ENCODE measurements at places on chromosomes 6 and 20. TPM values are rescaled to one million over a fixed set of nuclear protein-coding genes. Genes with fewer than 3 reads are reported as not detected.

- H3K27me3 ChIP-seq, result no peaks in the 10 kb centered on the region
- DNase-seq, result no peak
- no peak overlapping the region for H3K4me3 ChIP-seq
- H3K4me1 ChIP-seq, result no peaks in the 10 kb centered on the region
These were observed 57.8 kb downstream of the PDSS2 start for GRCh38 chr6:107401573-107401972.

Gene CFB
- total RNA-seq, result 1.4 TPM

- no peak overlapping the region for H3K4me3 ChIP-seq
- H3K4me1 ChIP-seq, result no peaks in the 10 kb centered on the region
- no peaks in the 10 kb centered on the region for H3K36me3 ChIP-seq
These were observed 118.9 kb upstream of the CEP85L start for GRCh38 chr6:118770112-118770788.

Gene CFAP206
- total RNA-seq, result 0.60 TPM

Gene SLPI
- total RNA-seq, result not detected

Gene RAMACL
- total RNA-seq, result 1.3 TPM

DNA sequence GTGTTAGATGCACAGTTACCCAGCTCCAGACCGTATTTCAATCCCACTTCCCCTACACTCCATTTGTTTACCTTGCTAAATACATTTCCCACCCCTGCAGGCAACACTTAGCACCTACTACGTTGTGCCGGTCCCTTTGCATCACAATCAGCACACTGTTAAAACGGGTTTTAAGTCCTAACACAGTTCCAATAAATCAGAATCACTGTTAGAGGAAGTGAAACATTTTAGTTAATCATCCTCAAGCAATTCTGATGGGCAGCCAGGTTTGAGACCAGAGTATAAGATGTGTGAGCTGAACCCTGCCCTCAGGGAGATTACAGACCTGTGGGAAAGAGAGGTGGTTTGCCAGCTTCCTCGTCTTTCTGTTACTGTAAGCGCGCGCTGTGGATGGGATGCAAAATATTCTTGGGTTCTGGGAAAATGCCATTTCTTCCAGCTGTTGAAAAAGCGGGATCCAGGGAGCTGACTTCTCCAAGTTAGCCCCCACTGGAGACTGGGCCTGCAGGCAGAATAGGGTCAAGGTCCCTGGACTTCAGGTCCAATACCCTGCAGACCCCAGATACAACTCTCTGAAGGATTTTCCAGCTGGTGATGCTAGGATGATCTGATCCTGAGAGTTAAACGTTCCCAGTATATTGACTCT is 3.1 kb downstream of the ZCCHC3 start:
- peaks cover 26% of the 10 kb centered on the region for H3K4me1 ChIP-seq
- peak overlapping the region; percentile 96 for H3K4me3 ChIP-seq
- H3K27me3 ChIP-seq, result no peaks in the 10 kb centered on the region
- DNase-seq, result no peak
- H3K36me3 ChIP-seq, result no peaks in the 10 kb centered on the region
- H3K27ac ChIP-seq, result no peak overlapping the region

- no peaks in the 10 kb centered on the region for H3K36me3 ChIP-seq
- H3K27me3 ChIP-seq, result no peaks in the 10 kb centered on the region
- no peak overlapping the region for H3K4me3 ChIP-seq
- H3K4me1 ChIP-seq, result no peaks in the 10 kb centered on the region
- DNase-seq, result no peak
- no peak overlapping the region for H3K27ac ChIP-seq
These were observed 350.3 kb downstream of the KIF16B start for GRCh38 chr20:16222859-16223411.

DNA sequence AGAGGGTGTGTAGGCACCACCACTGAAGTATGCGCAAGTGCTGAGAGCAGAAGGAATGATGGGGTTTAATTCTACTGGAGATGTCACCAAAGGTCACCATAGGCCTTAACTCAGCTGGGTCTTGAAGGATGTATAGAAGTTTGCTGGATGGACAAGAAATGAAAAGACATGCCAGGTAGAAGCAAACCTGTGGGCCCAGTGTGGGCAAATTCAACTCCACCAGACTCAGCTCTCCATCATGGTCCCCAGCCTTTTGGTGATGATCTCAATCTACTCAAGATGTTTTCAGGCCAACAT is 124.5 kb downstream of the SNX5 start:
- no peak for DNase-seq
- H3K4me1 ChIP-seq, result peaks cover 42% of the 10 kb centered on the region
- H3K27ac ChIP-seq, result peak overlapping the region; percentile 80
- no peak overlapping the region for H3K4me3 ChIP-seq
- H3K27me3 ChIP-seq, result no peaks in the 10 kb centered on the region

Gene PACRG
- 0.72 TPM for total RNA-seq

GRCh38 chr6:70636596-70636995 is 31.1 kb upstream of the SMAP1 start:
- no peak for DNase-seq
- no peak overlapping the region for H3K27ac ChIP-seq
- H3K27me3 ChIP-seq, result no peaks in the 10 kb centered on the region
- no peak overlapping the region for H3K4me3 ChIP-seq
- H3K36me3 ChIP-seq, result no peaks in the 10 kb centered on the region
- H3K4me1 ChIP-seq, result no peaks in the 10 kb centered on the region

DNA sequence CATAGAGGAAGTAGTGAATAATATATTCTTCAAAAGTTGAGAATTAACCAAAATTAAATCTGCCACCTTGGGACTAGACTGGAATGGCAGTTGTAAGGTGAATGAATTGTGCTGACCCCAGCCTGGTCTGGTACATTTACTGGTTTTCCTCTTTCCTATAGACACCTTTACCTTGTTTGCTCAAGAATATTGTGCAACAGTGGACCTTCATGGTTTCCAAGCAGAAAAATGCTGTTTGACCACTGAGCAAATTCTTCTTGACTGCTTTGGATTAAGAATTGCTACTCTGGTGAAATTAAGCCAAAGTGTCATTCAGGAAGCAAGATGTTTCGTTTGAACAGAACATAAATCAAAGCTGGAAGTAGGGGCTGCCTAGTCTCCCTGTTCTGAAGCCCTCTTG is 156.6 kb upstream of the TAB2 start:
- no peak overlapping the region for H3K27ac ChIP-seq
- no peak for DNase-seq
- H3K36me3 ChIP-seq, result no peaks in the 10 kb centered on the region
- no peaks in the 10 kb centered on the region for H3K4me1 ChIP-seq
- no peak overlapping the region for H3K4me3 ChIP-seq
- no peaks in the 10 kb centered on the region for H3K27me3 ChIP-seq

Gene RAET1L
- total RNA-seq, result not detected

Gene NKX2-2
- total RNA-seq, result not detected

- no peak overlapping the region for H3K4me3 ChIP-seq
- no peaks in the 10 kb centered on the region for H3K36me3 ChIP-seq
- H3K4me1 ChIP-seq, result no peaks in the 10 kb centered on the region
- DNase-seq, result no peak
- H3K27ac ChIP-seq, result no peak overlapping the region
- peaks cover 9% of the 10 kb centered on the region for H3K27me3 ChIP-seq
These were observed 15.7 kb upstream of the HLA-C start for GRCh38 chr6:31287619-31288018.

- H3K27ac ChIP-seq, result no peak overlapping the region
- no peak overlapping the region for H3K4me3 ChIP-seq
- H3K27me3 ChIP-seq, result no peaks in the 10 kb centered on the region
- peaks cover 7% of the 10 kb centered on the region for H3K4me1 ChIP-seq
- DNase-seq, result peak; percentile 30
These were observed 46.2 kb downstream of the SLC22A23 start for GRCh38 chr6:3410385-3411360.

DNA sequence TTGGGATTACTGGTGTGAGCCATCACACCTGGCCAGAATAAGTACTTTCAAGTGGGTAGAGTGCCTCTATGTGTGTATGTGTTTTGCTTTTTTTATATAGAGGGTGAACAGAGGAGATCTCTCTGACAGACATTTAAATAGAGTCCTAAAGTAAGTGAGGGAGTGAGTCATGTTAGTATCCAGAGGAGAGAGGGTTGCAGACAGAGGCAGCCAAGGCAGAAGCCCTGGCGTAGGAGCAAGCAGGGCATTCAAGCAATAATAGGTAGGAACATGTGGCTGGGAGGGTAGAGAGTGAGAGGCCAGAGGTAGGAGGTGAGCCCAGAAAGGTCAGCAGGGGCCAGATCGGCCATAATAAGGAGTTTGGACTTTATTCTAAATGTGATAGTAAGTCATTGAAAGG is 48.9 kb downstream of the PHF20 start:
- no peak overlapping the region for H3K4me3 ChIP-seq
- peak overlapping the region; percentile 66 for H3K27ac ChIP-seq
- DNase-seq, result peak; percentile 71
- H3K27me3 ChIP-seq, result no peaks in the 10 kb centered on the region
- peaks cover 23% of the 10 kb centered on the region for H3K4me1 ChIP-seq

DNA sequence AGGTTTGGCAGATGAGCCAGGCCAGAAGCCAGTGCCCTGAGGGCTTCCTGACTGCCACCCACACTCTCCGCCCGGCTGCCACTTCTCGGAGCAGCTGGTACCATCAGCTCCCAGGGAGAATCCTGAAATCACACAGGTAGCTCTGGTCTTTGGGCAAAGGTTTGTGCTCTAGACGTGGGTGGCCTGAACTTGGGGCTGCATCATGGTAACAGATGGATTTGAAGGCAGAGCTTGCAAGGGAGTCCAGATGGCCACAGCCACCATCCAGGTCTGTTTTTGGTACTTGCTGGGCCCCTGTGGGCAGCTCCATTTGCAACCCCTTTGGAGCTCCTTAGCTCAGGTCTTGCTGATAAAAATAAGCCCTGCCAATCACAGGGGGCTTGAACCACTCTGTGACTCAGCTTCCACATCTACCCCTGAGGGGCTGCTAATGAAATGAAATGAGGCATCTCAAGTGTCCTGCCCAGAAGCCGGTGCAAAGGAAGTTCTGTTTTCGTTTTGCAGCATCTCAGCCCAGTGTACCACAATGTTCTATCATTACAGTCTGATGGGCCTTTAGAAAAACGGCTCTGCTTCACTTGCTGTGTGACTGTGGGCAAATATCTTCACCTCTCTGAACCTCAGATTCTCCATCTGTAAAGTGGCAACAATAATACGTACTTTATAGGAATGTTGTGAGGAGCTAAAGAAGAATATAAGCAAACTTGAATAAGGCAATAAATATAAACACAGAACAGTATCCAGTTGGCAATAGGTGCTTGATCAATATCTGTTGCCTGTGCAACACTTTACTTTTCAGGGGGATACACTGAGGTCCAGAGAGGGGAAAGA is 25.1 kb upstream of the CDH22 start:
- H3K4me3 ChIP-seq, result no peak overlapping the region
- H3K36me3 ChIP-seq, result no peaks in the 10 kb centered on the region
- no peaks in the 10 kb centered on the region for H3K4me1 ChIP-seq
- peaks cover 40% of the 10 kb centered on the region for H3K27me3 ChIP-seq
- no peak for DNase-seq

DNA sequence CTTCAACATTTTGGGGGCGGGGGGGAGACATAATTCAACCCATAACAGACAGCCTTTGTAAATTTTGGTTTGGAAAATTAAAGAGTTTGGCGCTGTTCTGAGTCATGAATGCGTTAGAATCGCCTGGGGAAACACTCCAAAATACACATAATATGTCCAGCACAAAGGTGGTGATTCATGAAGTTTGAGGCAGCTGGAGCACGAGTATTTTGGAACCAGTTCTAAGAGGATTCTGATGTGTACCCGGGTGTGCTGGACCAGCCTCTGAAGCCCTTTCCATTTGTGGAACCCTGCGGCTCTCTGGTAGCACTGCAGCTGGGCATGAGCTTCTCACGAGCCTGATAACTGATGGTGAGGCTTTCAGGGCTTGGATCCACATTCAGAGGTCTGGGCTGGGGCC is 4.7 kb downstream of the GMPR start:
- no peak overlapping the region for H3K27ac ChIP-seq
- no peaks in the 10 kb centered on the region for H3K27me3 ChIP-seq
- H3K4me3 ChIP-seq, result no peak overlapping the region
- no peaks in the 10 kb centered on the region for H3K36me3 ChIP-seq
- DNase-seq, result peak; percentile 89

GRCh38 chr6:116766506-116767176 is 1.1 kb upstream of the FAM162B start:
- no peaks in the 10 kb centered on the region for H3K36me3 ChIP-seq
- peaks cover 7% of the 10 kb centered on the region for H3K4me1 ChIP-seq
- no peak overlapping the region for H3K27ac ChIP-seq
- DNase-seq, result no peak

Gene MYH7B
- 0.05 TPM for total RNA-seq

- peak; percentile 44 for DNase-seq
- no peaks in the 10 kb centered on the region for H3K36me3 ChIP-seq
These were observed 167.4 kb upstream of the BMP2 start for GRCh38 chr20:6599876-6600735.

DNA sequence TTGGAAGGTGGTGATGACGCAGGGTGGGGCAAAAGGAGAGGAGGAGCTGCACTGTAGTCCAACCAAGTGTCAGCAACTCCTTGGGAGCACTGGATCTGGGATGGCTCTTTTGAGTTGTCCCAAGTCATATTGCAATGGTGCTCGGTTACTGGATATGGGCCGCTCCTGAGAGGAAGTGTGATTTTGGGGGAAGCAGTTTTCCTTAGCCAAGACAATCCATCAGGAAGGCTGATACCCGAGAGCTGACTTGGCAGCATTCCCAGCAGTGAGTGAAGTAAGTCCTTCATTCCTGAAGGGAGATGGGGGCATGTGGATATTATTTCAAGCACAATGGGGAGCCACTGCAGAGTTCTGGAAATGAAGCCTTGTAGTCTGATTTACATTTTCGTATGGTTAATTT is 354.1 kb downstream of the RFPL4B start:
- no peaks in the 10 kb centered on the region for H3K4me1 ChIP-seq
- H3K27ac ChIP-seq, result no peak overlapping the region
- peak; percentile 52 for DNase-seq
- H3K27me3 ChIP-seq, result no peaks in the 10 kb centered on the region
- H3K36me3 ChIP-seq, result no peaks in the 10 kb centered on the region

DNA sequence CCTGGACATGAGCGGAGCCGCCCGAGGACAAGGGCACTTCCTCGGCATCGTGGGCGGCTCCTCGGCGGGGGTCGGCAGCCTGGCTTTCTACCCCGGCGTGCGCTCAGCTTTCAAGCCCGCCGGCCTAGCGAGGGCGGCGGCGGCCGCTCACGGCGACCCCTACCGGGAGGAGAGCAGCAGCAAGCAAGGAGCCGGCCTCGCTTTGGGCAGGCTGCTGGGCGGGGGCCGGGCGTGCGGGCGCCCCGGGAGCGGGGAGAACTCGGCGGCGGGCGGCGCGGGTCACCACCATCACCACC is 6.7 kb downstream of the PRDM13 start:
- H3K27me3 ChIP-seq, result peaks cover 92% of the 10 kb centered on the region
- no peak overlapping the region for H3K4me3 ChIP-seq
- peaks cover 8% of the 10 kb centered on the region for H3K4me1 ChIP-seq
- no peak for DNase-seq
- no peak overlapping the region for H3K27ac ChIP-seq

- no peaks in the 10 kb centered on the region for H3K36me3 ChIP-seq
- no peaks in the 10 kb centered on the region for H3K27me3 ChIP-seq
- DNase-seq, result no peak
- no peak overlapping the region for H3K4me3 ChIP-seq
- H3K4me1 ChIP-seq, result no peaks in the 10 kb centered on the region
- no peak overlapping the region for H3K27ac ChIP-seq
These were observed 62.3 kb downstream of the MAP7 start for GRCh38 chr6:136487759-136488425.

Gene CCN6
- total RNA-seq, result not detected

GRCh38 chr6:168242111-168242939 is 77.3 kb downstream of the DACT2 start:
- H3K4me1 ChIP-seq, result no peaks in the 10 kb centered on the region
- no peak for DNase-seq
- H3K4me3 ChIP-seq, result no peak overlapping the region
- no peaks in the 10 kb centered on the region for H3K36me3 ChIP-seq
- peaks cover 3% of the 10 kb centered on the region for H3K27me3 ChIP-seq
- H3K27ac ChIP-seq, result no peak overlapping the region

Gene LY6G6F
- total RNA-seq, result not detected
